ENCODE measurements at places on chromosomes 11 and 22.

- DNase-seq = no peak
Measured at GRCh38 chr22:35521358-35522224, 19.0 kb upstream of the RASD2 start.

DNA sequence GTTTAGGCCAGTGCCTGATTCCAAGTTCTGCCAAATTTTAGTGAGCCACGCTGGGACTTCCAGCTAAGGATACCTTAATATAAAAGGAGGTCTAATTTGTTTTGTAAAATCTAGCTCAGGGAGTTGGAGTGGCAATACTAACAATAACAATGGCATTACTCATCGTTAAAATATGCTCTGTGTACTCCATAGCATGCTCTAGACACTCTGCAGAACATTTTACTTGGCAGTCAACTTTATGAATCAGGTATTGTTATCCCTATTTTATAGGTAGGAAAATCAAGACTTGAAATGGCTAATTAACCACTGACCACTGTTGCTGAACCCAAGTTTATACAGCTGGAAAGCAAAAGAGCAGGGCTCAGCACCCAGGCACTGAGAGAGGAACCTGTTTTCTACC lies 485.0 kb upstream of the KIRREL3 start:
- DNase-seq = no peak

DNA sequence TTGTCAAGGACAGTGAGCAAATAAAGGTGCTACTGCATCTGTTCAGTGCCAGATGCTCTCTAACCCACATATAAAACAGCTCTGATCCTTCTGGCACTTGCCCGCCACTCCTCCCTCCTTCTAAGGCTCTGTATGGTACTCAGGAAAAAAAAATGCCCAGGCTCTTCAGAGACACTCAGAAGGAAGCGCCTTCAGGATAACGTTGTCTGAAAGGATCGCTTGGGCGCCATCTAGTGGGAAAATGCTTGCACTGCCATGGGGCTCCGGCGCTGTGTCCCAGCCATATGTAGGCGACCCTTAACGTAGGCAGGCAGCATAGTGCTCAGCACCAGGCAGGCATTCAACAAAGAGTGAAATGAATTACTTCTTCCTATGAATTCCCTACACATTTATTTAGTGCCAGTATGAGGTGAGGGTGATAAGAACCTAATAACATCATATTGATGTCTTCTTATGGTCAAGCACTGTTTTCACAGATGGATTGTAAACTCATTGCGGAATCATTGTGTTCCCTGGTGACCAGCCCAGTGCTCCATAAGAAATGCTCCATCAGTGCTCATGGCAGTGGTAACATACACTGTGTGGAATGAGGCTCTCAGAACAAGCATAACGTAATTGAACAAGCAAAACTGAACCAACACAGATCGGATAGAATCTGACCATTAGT lies 39.6 kb downstream of the PAMR1 start:
- peak; percentile 41 for DNase-seq

DNA sequence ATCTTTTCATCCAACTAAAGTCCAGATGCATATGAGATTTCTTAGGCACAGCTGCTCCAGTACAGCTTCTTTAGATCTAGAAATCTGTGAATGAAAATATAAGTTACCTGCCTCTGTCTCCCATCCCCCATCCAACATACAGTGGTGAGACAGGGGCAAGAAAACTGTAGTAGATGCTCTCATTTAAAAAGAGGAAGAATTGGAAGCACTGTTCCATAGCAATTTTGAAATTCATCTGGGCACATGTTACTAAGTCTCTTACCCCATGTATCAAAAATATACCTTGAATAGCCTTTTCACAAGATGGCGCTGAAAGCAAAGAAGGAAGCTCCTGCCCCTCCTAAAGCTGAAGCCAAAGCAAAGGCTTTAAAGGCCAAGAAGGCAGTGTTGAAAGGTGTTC lies 37.8 kb downstream of the HSD17B12 start:
- DNase-seq = no peak

DNA sequence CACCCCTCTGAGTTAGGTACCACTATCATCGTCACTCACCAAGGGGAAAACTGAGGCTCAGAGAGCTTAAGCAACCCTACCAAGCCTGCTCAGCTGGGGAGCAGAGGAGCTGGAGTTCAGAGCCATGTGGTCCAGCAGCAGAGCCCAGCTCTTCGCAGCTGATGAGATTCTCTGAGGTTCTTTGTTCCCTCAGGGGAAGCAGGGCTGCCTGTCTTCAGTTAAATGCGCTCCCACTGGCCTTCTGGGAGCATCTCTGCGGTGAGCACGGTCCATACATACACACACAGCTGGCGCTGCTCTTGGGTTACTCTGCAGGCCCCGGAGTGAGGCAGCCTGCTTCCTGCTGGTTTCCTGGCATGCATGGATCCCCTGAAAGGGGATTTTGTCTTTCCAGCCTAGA lies 5.2 kb upstream of the PTGDR2 start:
- no peak for DNase-seq

- no peak for DNase-seq
Measured at GRCh38 chr11:35162745-35163144, 23.8 kb downstream of the CD44 start.

DNA sequence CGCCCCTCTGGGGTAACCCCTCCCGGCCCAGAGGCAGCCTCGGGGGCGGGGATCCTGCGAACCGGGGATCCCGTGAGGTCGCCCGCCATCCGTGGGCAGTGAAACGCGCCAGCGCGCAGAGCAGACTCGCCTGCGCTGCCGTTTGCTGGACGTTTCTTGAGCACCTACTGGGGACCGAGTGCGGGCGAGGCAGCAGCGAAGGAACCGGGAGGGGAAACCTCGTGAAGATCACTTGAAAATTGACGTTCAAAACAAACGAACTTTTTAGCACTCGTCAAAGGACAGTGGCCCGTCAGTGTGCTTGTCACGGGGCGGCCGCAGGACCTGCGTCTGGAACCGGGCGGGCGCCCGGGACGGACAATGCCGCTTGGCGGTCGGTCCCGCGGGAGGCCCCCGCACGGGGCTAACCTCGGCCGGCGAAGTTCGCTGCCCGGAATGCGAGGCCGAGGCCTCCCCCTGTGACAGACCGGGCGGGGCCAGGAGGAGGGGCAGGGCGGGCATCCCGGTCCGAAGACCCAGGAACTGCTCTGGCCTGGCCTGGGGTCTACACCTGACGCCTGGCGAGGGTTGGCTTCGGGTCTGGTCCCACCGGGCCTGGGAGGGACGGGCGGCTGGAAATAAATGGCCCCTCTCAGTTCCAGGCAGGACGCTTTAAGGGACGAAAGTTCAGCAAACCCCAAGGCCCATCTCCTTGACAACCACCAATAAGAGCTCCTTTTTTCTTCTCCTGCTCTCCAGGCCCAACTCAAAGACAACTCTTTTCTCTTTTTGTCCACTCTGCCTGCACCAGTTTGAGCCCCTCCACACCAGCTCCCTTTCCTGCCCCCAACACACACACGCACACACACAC lies 723 bp upstream of the SCUBE1 start:
- no peak for DNase-seq

GRCh38 chr11:125591649-125592304 lies 875 bp upstream of the STT3A start:
- DNase-seq = no peak

DNA sequence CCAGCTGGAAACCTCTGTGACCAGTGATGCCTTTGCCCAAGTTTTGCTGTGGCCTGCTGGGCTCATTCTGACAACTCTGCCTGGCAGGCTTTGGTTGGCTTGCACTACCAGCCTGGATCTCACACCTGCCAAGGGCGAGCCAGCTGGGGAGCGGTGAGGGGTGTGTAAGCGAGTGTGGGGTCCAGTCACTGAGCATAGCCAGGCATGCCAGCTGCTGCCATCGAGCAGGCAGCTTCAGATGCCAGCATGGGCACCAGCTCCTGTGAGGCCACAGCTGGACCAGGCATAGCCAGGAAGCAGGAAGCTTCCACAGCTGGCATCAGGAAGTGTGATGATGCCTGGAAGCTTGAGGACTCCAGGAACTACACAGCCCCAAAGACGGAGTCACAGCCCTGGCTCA lies 1674.6 kb downstream of the LRRC4C start:
- DNase-seq = no peak

GRCh38 chr22:33326540-33327295 lies 268.5 kb upstream of the SYN3 start:
- DNase-seq = no peak

GRCh38 chr11:20031155-20032001 lies 128.9 kb downstream of the DBX1 start:
- no peak for DNase-seq

GRCh38 chr11:78414321-78415051 lies 3.1 kb downstream of the GAB2 start:
- DNase-seq = no peak

DNA sequence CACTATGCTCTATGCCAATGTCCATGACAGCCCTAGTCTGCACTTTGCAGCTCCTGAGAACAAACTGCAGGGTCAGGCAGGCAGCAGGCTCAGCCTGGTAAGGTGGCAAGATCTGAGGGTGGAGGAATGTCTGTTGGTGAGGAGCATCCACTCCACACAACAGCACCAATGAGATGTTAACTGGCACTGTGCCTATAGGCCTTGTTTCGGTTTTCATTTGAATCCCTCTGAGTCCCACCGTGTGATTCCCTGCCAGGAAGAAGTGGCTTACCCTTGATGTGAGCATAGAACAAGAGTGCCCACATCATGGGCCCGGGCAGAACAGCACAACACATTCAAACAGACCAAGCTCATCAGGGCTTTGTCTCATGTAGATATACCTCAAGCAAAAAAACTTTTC lies 44.1 kb upstream of the CHRM4 start:
- DNase-seq = no peak

- DNase-seq = no peak
Measured at GRCh38 chr11:29352273-29352795, 664.5 kb downstream of the KCNA4 start.

DNA sequence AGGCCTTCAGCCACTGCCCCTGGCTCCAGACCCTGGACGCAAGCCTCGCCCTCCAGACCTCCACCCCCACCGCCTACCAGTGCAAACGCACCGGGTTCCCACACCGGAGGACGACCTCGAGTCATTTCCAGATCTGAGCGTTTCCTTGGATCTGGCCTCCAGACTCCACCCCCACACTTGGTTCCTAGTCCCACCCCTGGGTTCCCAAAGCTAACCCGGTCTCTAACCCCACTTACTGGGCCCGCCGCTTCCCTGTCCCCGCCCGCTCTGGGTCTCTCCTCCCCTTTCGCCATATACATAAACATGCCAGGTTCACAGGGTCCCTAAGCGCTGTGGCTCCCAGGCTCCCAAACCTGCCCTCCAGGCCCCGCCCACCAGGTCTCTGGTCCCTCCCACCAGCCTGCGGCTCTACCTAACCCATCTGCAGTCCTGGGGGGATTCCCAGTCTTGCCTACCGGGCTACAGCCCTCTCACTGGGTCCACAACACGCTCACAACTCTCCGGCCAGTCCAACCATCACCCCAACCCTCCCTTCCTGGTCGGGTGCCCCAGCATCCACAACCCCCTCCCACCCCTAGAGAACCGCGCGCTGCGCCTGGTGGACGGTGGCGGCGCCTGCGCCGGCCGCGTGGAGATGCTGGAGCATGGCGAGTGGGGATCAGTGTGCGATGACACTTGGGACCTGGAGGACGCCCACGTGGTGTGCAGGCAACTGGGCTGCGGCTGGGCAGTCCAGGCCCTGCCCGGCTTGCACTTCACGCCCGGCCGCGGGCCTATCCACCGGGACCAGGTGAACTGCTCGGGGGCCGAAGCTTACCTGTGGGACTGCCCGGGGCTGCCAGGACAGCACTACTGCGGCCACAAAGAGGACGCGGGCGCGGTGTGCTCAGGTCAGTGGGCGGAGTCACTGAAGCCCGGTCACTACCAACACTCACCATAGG lies 36.7 kb downstream of the CD6 start:
- no peak for DNase-seq

DNA sequence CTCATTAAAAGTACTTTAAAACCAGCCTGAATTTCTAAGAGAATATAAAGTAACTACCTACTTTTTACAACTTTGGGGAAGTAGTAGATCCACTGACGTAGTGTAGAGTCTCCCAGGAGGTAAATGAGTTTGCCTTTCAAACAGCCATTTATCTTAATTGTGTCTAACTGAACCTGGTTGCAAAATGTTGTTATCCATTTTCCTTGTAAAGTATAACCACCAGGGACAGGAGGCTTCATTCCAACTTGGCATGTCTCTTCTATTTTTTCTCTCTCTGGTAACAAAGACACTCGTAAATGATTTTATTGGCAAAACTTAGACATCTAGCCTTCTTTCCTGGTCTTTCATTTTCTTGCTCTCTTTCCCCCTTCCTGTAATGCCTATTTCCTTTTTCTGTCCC lies 36.9 kb downstream of the NXPE1 start:
- no peak for DNase-seq

DNA sequence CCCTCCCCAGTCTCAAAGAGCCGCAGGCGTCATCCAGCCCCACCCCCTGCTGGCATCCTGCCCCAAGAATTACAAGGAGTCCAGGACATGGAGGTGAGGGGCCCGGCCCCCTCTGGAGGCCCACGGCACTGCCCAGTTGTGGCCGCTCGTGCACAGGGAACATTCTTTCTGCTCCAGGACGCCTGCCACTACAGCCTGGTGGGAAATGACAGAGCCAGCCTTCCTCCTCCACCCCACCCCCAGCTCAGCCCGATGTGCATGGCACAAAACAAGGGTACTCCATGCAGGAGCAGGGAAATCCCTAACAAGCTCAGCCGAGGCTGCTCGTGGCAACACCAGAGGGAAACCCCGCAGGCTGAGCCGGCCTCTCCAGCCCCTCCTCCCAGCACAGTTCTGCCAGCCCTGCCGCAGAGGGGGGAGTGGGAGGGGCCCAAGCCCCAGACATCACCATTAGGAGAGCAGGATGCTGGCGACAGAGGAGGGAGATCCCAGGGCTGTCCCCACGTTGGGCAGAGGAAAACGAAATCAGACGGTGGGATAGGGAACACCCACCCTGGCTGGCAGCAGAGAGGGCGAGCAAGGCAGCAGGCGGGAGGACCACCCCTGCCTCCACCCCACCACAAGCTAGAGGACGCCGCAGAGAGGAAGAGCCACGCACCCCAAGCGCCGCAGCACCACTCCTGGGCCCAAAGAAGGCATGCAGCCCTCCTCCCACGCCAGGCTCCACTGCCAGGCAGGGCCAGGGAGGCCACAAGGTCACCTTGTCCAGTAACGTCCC lies 10.0 kb downstream of the IGSF9B start:
- DNase-seq = no peak

GRCh38 chr11:34629711-34630110 lies 8.8 kb downstream of the EHF start:
- DNase-seq = no peak

DNA sequence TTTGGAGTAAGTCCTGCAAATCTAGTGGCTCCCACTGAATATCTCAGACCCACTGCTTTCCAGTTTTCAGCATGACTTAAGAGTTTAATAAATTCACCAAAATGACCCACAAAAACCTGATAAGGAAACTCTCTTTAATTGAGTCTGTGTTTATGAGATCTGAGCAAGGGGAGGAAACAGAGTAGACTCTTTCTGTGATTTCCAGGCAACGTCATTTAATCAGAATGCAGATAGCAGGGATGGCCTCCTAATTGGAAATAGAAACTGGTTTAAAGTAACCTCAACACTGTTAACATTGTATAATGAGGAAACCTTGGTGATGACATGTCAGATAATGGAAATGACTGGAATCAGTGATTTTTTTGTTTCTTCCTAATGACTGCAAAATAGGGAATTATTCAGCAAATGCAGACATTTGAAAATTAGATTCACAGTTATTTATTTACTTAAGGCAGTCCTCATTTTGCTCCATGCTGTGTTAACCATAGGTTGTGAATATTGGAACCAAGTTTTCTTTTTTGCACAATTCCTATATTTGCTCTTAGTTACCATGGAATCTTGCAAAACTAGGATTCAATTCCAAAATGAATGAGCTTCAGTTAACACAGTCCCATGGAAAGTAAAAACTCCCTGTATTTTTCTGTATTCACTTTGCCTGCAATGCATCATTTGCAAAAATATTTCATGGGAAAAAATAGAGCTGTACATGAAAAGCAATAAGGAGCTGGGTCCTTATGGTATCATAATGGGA lies 1324.5 kb downstream of the LRRC4C start:
- no peak for DNase-seq

All from glomerular endothelial cell (primary cell).